NK-92 treated with Interleukin-12 subunit alpha and Interleukin-12 subunit beta, amount 100 ng/mL, for 24 hours (cell line): ENCODE measurements at places on chromosomes 7 and 10.

GRCh38 chr10:6298428-6298827 is 95.7 kb downstream of the PFKFB3 start:
- no peak for DNase-seq

DNA sequence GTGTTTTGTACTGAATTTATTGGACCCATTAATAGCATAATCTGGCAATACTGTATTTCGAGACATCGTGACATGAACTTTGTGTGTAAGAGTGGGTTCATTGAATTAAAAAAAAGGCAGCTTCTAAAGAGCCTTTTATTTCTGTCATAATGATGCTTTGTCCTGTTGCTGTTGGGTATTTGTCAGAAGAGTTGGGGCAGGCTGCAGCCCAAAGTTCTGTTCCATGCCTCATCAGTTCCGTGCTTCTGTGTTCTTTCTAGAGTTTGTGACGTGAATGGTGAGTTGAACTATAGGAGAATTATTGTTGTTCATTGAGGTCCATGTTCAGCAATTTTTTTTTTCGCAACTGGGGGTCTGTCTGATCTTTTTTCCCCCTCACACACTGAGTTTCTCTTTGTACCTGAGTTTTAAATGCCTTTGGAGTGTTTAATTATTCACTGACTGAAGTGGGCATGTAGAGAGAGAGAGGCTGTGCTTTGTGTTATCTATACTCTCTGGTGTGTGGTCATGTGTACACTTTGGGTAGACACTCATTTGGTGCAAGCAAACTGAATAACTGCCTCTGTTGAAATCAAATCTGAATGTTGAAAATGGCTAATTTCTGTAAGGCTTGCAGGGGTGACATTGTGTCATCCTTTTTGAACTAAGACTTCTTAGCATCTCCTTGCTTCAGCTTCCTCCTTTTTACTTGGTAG is 69.8 kb downstream of the ADD3 start:
- DNase-seq, result no peak

DNA sequence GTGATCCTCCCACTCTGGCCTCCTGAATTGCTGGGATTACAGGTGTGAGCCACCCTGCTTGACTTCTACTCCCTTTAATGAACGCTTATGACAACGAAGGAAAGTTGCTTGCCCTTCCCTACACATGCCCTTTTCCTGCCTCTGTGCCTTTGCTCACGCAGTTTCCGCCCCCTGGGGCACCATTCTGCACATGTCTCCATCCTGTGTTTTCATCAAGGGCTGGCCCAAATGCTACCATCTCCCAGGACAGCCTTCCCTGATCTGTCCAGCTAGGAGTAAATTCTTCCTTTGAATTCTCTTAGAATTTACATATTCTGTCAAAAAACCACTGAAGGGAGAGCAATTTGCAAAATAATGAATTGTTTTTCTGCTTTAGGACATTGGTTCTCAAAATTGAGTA is 50.0 kb upstream of the KMT2C start:
- DNase-seq, result no peak

- no peak for DNase-seq
These were observed 1.5 kb downstream of the GNB2 start for GRCh38 chr7:100675105-100675451.

DNA sequence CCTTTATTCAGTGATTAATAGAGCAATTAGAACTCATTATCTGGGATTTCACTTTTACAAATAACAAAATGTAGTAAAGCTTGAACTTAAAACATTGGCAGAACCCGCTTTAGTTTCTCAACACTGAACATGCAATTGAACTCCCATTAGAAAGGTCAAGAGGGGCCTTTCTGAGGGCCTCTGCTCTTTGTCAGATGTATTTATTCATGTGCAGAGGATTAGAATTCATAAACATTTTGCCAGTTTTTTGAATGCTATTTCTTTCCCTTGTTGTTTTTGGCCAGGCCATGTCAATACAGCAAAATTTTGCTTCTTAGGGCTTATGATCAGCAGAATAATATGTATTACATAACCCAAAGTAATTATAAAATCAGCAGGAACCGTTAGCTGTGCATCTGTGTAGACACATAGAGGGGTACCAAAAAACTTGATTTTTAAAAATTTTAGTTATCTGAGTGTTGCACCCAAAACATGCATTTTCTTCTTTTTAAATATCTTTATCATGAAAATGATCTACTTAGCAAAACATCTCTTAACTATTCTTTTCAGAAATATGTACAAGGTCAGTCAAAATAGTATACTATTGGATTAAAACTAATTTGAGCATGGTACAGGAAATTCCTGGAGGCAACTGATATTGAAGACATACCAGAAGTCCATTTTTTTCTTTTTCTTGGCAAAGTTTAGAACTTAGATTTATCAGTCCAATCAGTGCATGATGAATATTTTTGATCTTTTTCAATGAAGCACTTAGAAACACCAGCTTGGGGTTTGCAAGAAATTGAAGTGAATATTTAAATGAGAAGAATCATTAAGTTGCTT is 177.5 kb downstream of the TWIST1 start:
- no peak for DNase-seq

DNA sequence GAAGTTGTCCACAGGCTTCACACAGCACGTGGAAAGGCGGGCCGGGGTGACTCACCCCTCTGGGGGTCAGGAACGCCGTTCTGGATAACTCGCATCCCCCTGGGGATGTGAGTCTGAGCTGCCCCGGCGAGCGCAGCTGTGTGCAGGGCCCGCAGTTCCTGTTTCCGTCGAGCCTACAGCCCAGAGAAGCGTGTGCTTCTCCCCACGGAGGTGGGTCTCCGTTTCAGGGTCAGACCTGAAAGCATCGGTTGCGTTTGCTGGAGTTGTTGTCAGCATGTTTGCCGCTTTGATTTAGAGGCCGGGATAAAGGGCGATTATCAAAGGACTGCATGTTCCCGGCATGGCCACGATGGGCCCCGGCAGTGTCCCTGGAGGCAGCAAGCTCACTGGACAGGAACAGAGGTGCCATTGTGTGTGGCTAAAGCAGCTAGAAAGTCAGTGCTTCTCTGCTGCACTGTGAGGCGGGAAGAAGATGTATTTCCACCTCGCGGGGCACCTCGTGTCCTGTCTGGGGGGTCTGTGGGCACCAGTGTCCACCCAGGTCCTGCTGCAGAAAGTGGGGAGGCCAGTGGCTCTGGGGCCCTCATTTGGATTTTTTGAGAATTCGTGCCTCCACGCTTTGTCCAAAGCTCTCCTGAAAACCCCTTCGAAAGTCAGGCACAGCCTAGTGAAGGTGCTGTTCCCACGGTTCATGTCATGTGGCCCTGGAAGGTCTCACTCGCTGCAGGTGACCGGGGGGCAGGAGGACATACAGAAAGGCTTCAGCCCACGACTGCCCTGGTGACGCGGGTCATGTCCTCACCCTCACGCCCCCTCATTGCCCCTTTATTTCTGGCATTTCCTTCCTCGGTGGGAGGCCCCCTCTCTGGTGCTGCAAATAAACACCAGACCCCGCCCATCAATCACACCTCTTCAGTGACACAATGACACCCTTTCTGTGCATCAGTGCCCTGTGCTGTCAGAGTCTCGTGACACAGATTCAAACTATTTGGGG is 27.4 kb upstream of the GDI2 start:
- no peak for DNase-seq

GRCh38 chr7:21261627-21262594 is 166.0 kb upstream of the SP4 start:
- DNase-seq, result peak; percentile 18

DNA sequence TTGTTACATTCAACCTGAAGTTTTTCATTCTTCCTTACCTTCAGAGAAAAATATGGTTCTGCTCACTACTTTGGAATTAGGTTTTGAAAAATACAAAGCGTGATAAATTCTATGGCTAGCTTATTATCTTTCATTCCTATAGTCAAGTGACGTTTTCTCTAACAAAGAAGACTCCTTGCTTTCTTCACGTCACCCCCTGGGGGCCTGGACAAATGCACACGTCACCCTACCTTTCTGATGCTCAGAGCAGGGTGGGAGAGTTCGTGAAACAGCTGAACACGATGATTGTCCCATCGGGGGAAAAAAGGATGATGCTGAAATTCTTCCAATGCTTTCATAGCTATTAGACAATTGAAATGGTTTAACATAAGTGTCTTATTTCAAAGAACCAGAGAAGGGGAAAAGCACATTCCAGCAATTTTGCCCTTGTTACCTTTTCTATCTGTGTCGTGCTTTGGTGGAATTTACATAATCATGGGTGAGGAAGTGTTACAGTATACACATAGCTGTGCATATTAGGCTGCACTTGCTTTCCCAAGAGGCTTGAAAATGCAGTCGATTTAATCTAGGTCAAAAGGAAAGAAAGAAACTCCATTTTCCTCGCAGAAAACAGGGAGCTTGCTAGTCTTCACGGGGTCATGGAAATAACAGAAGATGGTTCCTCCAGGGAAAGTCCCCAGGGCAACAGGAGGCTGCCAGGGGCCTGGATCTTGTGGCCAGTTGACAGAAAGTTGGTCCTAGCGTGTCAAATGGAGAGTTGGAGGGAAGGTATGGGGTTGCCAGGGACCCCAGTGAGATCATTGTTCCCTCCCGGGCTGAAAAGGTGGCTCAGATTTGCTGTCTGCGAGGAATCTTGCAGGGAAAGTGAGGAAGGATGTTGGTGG is 189.2 kb downstream of the CELF2 start:
- DNase-seq, result no peak

DNA sequence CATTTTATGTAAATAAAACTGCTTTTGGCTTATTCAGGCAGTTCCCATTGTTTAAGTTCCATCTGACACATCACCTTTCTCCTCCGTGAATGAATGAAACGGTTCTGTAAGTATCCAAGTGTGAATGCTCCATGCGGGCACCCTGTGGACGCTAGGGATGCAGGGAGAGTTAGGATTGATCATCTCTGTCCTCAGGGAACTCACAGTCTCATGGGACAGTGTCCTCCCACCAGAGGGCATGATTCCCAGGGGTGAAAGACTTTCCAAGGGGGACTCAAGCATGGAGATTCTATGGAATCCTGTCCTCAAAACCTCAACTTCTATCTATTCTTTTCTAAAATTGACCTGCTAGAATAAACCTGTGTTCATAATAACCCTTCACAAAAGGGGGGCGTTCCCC is 98.8 kb downstream of the HECW1 start:
- no peak for DNase-seq

DNA sequence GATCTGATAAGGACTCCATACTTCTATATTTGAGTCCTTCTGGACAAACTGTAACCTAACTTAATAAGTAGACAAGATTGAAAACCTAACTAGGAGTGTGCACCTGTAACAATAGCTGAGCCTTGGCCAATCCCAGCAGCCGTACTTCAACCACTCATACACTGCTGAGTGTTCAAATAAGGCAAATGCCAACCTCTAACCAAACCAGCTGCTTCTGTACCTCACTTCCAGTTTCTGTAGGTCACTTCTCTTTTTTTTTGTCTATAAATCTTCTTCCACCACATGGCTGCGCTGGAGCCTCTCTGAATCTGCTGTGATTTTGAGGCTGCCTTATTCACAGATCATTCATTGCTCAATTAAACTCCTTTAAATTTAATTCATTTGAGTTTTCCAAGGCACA is 753.2 kb downstream of the DNAJB9 start:
- no peak for DNase-seq

DNA sequence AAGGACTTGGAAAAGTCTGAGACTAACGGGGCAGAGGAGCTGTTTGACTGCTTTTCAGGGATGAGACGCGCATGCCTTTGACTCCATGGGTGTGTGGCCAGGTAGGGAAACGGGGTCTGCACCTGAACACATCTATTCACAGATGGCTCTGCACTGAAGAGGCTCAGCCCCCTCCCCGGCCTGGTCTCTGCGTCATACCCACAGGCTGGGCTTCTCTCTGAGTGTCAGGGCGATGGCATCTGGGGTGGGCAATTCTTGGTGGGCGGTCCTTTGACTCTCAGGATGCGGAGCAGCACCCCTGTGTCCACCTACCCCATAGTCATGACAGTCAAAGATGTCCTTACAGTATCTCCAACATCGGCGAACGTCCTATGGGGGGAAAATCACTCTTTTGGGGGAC is 23.0 kb downstream of the PFKP start:
- no peak for DNase-seq

GRCh38 chr10:76086761-76087639 is 655.6 kb downstream of the LRMDA start:
- DNase-seq, result no peak

GRCh38 chr7:85456254-85456653 is 269.4 kb upstream of the SEMA3D start:
- DNase-seq, result no peak

- DNase-seq, result no peak
These were observed 9.9 kb downstream of the SLC25A13 start for GRCh38 chr7:96311967-96312366.

DNA sequence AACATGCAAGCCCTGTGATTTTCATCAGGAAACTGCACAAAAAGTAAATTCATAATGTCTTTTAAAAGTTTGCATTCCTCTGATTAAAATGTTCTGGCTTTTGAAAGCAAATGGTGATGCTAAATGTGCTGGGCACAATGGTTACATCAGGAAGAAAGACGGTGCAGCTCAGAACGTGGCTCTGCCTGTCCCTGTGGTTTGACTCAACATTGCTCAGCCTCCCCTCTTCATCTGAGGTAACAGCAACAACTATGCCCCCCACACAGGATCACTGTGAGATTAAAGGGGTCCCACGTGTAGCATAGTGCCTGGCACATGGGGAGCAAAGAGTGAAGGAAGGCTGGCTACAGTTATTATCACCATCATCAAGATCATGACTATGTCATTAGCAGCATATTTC is 44.0 kb downstream of the PARD3 start:
- DNase-seq, result no peak

DNA sequence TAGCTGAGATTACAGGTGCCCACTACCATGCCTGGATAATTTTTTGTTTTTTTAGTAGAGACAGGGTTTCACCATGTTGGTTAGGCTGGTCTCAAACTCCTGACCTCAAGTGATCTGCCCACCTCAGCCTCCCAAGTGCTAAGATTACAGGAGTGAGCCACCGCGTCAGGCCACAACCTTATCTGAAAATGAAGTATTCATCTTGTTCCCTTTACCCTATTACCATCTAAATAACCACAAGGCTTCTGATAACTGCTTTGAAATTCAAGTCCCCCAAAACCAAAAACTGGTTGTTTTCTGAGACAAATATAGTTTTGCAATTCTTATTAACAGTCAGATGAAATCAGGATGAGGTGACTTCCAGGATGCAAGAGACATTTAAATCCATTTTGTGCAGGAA is 2.4 kb downstream of the TCTN3 start:
- DNase-seq, result no peak

- no peak for DNase-seq
These were observed 8.7 kb downstream of the NCAPG2 start for GRCh38 chr7:158695726-158696452.

DNA sequence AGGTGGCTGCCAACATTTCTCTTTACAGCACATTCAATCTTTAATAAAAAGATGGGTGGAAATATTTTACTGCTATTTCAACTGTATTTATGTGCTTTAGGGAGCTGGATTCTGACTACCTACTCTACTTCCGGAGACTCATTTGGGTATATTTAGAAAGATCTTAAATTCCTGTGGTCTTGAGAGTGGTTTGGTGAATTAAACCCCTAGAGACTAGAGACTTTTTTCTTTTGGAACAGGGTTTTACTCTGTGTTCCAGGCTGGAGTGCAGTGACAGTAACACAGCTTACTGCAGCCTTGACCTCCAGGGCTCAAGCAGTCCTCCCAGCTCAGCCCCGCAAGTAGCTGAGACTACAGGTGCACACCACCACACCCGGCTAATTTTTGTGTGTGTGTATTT is 79.0 kb upstream of the HABP2 start:
- DNase-seq, result no peak
